Heart left ventricle (tissue), 16 donors: ENCODE measurements at places on chromosomes 12 and 14. TPM values are rescaled to one million over a fixed set of nuclear protein-coding genes. Genes with fewer than 3 reads are reported as not detected.

Gene ALDH1L2
- total RNA-seq: 6.7 TPM

Gene WNT1
- not detected for total RNA-seq

- DNase-seq: peak; percentile 76
- peak overlapping the region; percentile 63 for H3K4me3 ChIP-seq
- peaks cover 18% of the 10 kb centered on the region for H3K27me3 ChIP-seq
Observed at GRCh38 chr14:61322011-61322798, 826 bp downstream of the PRKCH start.

GRCh38 chr14:44960646-44961045 lies 1.1 kb downstream of the KLHL28 start:
- peaks cover 57% of the 10 kb centered on the region for H3K4me1 ChIP-seq
- no peaks in the 10 kb centered on the region for H3K27me3 ChIP-seq
- peak overlapping the region; percentile 97 for H3K4me3 ChIP-seq
- no peak overlapping the region for H3K27ac ChIP-seq

DNA sequence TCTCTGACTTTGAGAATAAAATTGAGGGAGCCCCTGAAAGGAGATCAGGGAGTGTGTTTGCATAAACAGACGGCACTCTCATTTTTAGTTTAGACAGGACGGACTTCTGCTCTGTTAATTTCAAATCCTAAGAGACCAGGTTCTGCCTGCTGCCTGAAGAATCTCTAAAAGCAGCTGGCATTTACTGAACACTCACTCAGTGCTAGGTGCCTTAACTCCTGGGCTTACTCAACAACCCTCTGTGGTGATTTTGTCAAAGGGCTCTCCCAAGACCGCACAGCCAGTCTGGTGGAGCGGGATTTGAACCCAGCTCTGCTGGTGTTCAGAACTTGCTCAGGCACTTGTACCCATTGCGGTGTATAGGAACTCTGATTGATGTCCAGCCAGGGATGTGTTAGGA lies 2.2 kb downstream of the ORAI1 start:
- H3K27ac ChIP-seq: peak overlapping the region; percentile 98
- H3K4me3 ChIP-seq: no peak overlapping the region
- no peaks in the 10 kb centered on the region for H3K27me3 ChIP-seq
- H3K4me1 ChIP-seq: no peaks in the 10 kb centered on the region

GRCh38 chr14:45038865-45039264 lies 45.1 kb upstream of the PRPF39 start:
- no peak overlapping the region for H3K4me3 ChIP-seq
- H3K4me1 ChIP-seq: no peaks in the 10 kb centered on the region
- no peak for DNase-seq
- H3K27me3 ChIP-seq: no peaks in the 10 kb centered on the region
- H3K27ac ChIP-seq: no peak overlapping the region
- H3K36me3 ChIP-seq: no peaks in the 10 kb centered on the region

- DNase-seq: peak; percentile 18
- no peaks in the 10 kb centered on the region for H3K27me3 ChIP-seq
- H3K4me3 ChIP-seq: no peak overlapping the region
Observed at GRCh38 chr12:65632131-65632855, 192.0 kb upstream of the HMGA2 start.

- no peak overlapping the region for H3K4me3 ChIP-seq
- no peaks in the 10 kb centered on the region for H3K27me3 ChIP-seq
- H3K27ac ChIP-seq: peak overlapping the region; percentile 99
Observed at GRCh38 chr12:64450711-64451486, 1.0 kb upstream of the TBK1 start.

DNA sequence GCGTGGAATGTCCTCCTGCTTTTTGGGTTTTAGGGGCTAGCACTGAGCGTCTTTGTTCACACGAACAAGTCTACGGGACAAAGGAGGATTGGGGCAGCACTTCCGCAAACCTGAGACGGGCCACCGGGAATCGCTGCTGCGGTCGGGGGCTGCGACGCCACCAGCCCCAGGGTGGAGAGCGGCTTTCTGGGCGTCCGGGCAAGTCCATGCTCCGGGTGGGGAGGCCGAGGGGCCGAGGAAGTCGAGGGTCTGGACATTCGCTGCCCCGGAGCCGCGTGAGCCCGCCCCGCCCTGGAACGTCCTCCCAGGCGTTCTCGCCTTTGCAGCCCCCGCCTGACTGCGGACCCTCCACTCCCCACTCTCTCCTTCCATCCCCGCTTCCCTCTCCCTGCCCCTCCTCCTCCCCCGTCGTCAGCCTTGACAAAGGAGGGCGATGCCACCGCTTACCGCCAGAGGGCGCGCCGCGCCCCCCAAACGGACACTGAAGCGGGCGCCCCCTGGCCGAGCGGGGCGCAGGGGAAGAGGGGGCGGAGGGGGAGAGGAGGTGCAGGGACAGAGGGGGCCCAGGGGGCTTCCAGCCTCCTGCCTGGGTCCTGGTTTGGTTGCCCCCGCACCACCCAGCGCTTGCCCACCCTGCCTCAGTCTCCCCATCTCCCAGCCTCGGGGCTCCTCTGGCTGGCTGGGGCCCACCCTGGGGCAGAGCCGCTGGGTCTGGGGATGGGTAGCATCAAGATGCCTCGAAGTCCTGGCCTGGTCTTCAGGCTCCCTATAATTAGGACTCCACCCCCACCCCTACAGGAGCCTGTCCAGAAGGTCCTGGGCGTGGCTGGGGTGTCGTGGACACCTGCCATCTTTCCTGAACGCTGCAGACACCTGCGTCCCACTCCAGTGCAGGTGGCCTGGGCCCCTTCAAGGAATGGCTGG lies 39.1 kb upstream of the INF2 start:
- H3K27me3 ChIP-seq: no peaks in the 10 kb centered on the region
- no peak overlapping the region for H3K27ac ChIP-seq
- peak overlapping the region; percentile 52 for H3K4me3 ChIP-seq
- no peaks in the 10 kb centered on the region for H3K36me3 ChIP-seq
- peaks cover 5% of the 10 kb centered on the region for H3K4me1 ChIP-seq
- peak; percentile 66 for DNase-seq

- DNase-seq: no peak
- H3K27ac ChIP-seq: peak overlapping the region; percentile 84
- H3K4me1 ChIP-seq: peaks cover 30% of the 10 kb centered on the region
- no peak overlapping the region for H3K4me3 ChIP-seq
- no peaks in the 10 kb centered on the region for H3K36me3 ChIP-seq
Observed at GRCh38 chr14:69693801-69694729, 72.9 kb upstream of the SRSF5 start.

- H3K4me1 ChIP-seq: peaks cover 26% of the 10 kb centered on the region
- peak; percentile 60 for DNase-seq
- peak overlapping the region; percentile 19 for H3K27ac ChIP-seq
- H3K36me3 ChIP-seq: no peaks in the 10 kb centered on the region
Observed at GRCh38 chr12:3042394-3042793, 34.8 kb upstream of the TSPAN9 start.

DNA sequence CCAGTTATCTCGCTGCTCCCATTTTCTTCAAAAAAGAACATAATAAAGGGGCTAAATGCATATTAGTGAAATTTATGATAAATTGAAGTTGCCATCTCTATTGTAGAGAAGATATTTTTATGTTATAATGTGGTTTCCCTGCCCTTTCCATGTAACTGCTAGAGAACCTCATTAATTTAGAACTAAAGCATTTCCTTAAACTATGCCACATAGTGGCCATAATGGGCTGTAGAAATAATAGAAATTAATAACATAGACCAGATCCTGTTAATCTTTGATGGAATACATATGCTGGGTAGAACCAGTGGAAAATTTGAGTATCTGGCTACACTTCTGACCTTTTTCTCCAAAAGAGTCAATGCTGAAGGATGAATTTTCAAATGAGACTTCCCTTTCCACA lies 376.7 kb downstream of the PDZRN4 start:
- no peak overlapping the region for H3K27ac ChIP-seq
- no peaks in the 10 kb centered on the region for H3K27me3 ChIP-seq
- DNase-seq: no peak
- no peak overlapping the region for H3K4me3 ChIP-seq
- no peaks in the 10 kb centered on the region for H3K36me3 ChIP-seq

GRCh38 chr12:102167821-102168604 lies 29.6 kb downstream of the PMCH start:
- no peaks in the 10 kb centered on the region for H3K36me3 ChIP-seq
- no peak overlapping the region for H3K27ac ChIP-seq
- no peaks in the 10 kb centered on the region for H3K4me1 ChIP-seq
- H3K4me3 ChIP-seq: no peak overlapping the region
- H3K27me3 ChIP-seq: no peaks in the 10 kb centered on the region

DNA sequence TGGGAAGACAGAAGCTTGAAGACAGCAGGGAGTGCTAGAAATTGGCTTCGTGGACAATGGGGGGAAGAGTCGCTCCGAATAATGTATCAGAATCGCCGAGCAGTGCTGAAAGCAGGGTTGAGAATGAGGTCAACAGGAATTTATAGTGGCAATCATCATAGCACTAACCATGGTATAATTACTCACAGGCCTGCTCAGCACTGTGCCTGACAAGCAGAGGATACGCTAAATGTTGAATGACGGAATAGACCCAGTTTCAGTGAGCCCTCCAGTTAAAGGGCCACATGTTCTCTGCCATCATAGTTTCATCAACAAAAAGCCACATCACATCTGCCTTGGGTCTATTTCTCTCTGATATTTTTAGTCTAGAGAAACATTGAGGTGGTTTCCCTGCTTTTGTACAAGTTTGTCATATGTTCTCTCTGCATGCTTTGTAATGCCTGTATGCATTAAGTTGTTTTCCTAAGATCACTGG lies 130.3 kb upstream of the EGLN3 start:
- peak overlapping the region; percentile 83 for H3K27ac ChIP-seq
- peaks cover 10% of the 10 kb centered on the region for H3K4me1 ChIP-seq
- H3K4me3 ChIP-seq: no peak overlapping the region

- H3K27ac ChIP-seq: no peak overlapping the region
- no peaks in the 10 kb centered on the region for H3K27me3 ChIP-seq
- no peak for DNase-seq
- H3K36me3 ChIP-seq: no peaks in the 10 kb centered on the region
- no peaks in the 10 kb centered on the region for H3K4me1 ChIP-seq
Observed at GRCh38 chr12:45742590-45742989, 13.1 kb downstream of the ARID2 start.

DNA sequence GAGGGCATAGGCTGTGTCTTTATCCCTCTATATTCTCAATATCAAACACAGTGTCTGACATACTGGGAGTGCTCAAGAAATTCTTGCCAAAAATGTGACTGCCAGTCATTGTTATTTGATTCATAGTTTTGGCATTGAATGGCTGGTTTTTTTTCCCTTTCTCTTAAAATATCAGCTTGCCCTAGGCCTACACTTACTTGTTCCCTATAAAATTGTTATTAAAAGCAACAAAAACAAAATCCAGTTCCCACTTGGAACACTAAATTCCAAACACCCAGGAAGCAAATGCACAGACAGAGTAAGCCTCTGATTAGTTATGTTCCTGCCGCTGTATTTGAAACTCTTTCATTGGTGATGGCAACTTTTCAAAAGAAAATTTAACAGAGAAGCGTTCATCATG lies 110.7 kb downstream of the WIF1 start:
- H3K4me3 ChIP-seq: no peak overlapping the region
- no peak for DNase-seq
- H3K4me1 ChIP-seq: no peaks in the 10 kb centered on the region
- no peaks in the 10 kb centered on the region for H3K36me3 ChIP-seq
- H3K27me3 ChIP-seq: no peaks in the 10 kb centered on the region
- H3K27ac ChIP-seq: no peak overlapping the region

DNA sequence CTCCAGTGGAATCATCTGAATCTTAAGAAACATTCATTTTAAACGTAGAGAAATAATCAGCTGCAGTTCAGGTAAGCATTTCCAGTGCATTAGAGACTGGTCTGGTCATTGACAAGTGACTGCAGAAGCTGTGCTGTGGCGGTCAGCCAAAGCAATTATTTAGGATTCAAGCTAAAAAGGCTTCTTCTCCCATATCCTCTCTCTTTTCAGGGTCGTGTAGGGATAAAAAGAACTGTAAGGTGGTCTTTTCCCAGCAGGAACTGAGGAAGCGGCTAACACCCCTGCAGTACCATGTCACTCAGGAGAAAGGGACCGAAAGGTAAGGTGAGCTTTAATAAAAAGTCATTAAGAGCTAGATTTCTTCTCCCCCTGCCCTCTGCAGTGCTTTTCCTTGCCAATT lies 48.1 kb downstream of the MSRB3 start:
- no peaks in the 10 kb centered on the region for H3K27me3 ChIP-seq
- no peak for DNase-seq
- H3K4me1 ChIP-seq: peaks cover 27% of the 10 kb centered on the region
- H3K4me3 ChIP-seq: no peak overlapping the region

GRCh38 chr12:22702690-22703089 lies 77.7 kb downstream of the ETNK1 start:
- H3K27me3 ChIP-seq: no peaks in the 10 kb centered on the region
- no peak overlapping the region for H3K27ac ChIP-seq
- no peaks in the 10 kb centered on the region for H3K36me3 ChIP-seq
- no peak overlapping the region for H3K4me3 ChIP-seq
- no peak for DNase-seq
- no peaks in the 10 kb centered on the region for H3K4me1 ChIP-seq

- no peak overlapping the region for H3K4me3 ChIP-seq
- H3K27ac ChIP-seq: no peak overlapping the region
- H3K27me3 ChIP-seq: no peaks in the 10 kb centered on the region
- peaks cover 5% of the 10 kb centered on the region for H3K4me1 ChIP-seq
- no peak for DNase-seq
Observed at GRCh38 chr14:91273885-91274273, 29.4 kb upstream of the GPR68 start.

DNA sequence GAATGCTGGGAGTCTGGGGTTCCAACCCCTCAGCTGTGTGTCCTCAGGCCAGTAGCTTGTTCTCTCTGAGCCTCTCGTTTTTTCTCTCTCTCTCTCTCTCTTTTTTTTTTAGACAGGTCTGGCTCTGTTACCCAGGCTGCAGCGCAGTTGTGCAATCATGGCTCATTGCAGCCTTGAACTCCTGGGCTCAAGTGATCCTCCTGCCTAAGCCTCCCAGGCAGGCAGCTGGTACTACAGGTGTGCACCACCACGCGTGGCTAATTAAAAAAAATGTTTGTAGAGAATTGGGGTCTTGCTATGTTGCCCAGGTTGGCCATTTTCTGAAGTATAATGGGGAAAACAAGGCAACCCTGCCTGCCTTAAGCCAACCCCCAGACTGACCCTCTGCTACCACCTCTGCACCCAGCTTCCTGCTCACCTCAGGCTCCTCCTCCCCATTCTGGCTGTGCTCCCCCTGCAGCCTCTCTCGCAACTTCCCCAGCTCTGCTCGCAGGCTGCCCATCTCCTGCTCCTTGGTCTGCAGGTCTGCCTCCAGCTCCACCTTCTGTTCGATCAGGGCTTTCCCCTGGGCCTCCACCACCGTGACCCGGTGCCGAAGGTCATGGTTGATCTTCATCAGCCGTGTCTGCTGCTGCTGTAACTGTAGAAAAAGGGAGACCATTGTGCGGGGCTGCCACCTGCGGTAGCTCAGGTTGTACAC lies 35.2 kb downstream of the RILPL1 start:
- DNase-seq: no peak
- H3K36me3 ChIP-seq: peaks cover 11% of the 10 kb centered on the region
- H3K4me1 ChIP-seq: no peaks in the 10 kb centered on the region
- H3K4me3 ChIP-seq: no peak overlapping the region

- H3K4me1 ChIP-seq: no peaks in the 10 kb centered on the region
- H3K27ac ChIP-seq: no peak overlapping the region
Observed at GRCh38 chr14:65959563-65960024, 526.6 kb upstream of the CCDC196 start.
